Colonic mucosa (tissue), 4 donors: ENCODE measurements at places on chromosomes 6 and 20.

GRCh38 chr6:38432479-38432878 is 207.2 kb downstream of the BTBD9 start:
- no peak for DNase-seq

GRCh38 chr6:148423133-148423532 is 80.5 kb downstream of the SASH1 start:
- no peak for DNase-seq

- DNase-seq: no peak
Observed at GRCh38 chr6:95998133-95998532, 17.6 kb upstream of the FUT9 start.

DNA sequence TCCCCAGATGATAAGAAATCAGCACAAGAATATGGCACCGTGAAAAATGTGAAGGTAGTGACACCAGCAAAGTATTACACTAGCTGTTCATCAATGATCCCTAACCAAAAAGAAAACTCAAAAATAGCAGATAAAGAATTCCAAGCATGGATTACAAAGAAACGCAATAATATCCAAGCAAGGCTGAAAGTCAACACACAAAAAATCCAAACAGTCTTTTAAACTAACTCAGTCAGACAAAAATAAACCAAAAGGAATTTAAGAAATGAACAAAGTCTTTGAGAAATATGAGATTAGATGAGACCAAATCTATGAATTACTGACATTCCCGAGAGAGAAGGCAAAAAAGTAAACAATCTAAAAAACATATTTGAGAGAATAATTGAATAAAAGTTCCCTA is 976.1 kb upstream of the MAP3K7 start:
- DNase-seq: no peak

- DNase-seq: no peak
Observed at GRCh38 chr6:56477241-56477640, 165.4 kb downstream of the DST start.

DNA sequence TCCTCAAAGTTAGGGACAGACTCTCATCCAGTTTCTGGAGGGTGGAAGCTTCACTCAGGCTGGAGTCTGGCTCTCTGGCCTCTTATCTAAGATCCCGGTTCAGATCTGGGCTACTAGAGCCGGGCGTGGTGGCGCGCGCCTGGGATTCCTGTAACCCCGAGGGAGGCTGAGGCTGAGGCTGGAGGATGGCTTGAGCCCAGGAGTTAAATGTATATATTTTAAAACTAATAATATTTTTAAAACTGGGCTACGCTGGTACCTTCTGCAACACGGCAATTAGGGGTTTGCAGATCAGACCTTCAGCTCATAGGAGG is 710 bp upstream of the ZNF343 start:
- no peak for DNase-seq

- no peak for DNase-seq
Observed at GRCh38 chr6:42969934-42970333, 9.0 kb downstream of the PEX6 start.

DNA sequence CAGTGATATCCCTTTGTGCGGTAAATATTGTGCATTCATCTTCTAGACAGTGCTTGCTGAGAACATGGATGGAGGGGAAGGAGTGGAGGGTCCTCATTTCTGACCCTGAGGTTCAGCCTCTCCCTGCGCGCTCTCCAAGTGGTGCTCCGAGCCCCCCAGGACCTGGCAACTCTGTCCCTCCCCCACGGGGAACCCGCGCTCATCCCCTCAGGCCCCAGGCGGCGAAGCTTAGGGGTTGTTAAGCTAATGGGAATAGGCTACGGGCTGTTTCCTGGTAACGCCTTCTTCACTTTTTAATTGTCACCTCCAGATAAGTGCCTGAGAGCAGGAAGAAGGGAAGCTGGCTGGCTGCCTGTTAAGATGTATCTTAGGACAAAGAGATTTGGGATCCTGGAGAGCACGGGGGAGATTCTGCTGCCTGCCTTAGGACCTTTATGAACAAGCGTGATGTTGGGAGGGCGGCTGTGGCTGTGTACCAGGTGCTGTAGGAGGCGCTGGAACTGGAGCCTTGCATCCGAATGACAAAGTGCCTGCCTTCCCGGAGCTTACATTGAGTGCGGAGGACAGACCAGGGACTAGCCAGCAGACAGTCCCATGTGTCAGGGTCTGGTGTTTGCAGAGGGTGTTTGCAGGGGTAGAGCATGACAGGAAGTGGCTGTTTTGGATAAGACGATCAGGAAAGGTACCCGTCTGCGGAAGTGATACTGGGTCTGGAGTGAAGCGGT is 11.7 kb downstream of the TSHZ2 start:
- no peak for DNase-seq

- DNase-seq: no peak
Observed at GRCh38 chr6:9576521-9576920, 838.4 kb downstream of the TFAP2A start.

DNA sequence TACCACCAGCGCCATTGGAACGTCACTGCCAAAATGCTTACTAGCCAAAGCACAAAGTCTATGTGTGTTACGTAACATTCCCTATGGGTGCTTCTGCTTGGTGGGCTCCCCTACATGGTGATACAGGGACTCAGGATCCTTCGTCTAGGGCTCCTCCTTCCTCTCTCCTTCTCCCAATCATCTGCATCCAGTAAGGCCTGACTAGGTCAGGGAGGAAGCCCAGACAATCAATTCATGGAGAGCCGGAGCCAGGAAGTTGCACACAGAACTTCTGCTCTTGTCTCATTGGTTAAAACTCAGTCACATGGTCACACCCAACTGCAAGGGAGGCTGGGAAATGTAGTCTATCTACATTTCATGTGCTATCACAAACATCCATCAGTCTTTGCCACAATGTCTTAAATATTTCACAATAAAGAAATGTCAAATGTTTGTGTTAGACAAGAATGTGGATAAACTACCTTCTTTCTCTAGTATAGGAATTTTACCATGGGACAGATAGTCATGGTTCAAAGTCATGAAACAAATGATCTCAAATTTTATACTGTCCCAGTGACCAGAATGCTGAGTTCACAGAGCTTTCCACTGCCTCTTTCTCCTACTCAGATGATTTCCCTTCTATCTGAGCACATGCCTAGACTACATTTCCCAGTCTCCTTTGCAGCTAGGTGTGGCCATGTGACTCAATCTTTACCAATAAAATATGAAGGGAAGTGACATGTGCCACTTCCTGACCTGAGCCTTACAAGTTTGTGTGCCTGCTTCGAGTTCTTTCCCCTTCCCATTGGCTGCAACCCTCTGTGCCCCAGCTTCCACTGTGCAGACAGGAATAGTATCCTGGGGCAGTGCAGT is 9.3 kb upstream of the KCNK15 start:
- DNase-seq: peak; percentile 67

GRCh38 chr6:13229205-13230085 is 98.9 kb downstream of the TBC1D7 start:
- no peak for DNase-seq

GRCh38 chr6:43284991-43285781 is 12.9 kb upstream of the SLC22A7 start:
- DNase-seq: no peak

DNA sequence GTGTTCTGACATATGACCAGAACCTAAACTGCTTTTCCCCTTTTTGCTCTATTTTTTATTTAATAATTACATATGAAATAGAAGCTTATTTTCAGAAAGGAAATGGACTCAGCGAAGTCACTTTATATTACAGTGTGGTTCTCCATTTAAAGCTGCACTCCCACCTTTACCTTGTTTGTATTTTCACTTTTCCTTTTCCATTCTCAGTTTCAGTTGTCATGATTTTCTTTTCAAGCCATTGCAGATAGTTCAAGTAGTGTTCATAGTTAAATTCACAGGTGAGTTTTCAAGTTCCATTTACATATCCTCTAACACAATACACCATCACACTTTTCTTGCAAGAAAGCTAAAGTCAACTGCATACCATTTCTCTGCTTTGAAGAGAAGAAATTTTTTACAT is 400.2 kb downstream of the HACE1 start:
- DNase-seq: no peak

- DNase-seq: no peak
Observed at GRCh38 chr20:45964006-45964400, 8.0 kb downstream of the ZNF335 start.

- DNase-seq: no peak
Observed at GRCh38 chr6:7785243-7786035, 59.5 kb downstream of the BMP6 start.

DNA sequence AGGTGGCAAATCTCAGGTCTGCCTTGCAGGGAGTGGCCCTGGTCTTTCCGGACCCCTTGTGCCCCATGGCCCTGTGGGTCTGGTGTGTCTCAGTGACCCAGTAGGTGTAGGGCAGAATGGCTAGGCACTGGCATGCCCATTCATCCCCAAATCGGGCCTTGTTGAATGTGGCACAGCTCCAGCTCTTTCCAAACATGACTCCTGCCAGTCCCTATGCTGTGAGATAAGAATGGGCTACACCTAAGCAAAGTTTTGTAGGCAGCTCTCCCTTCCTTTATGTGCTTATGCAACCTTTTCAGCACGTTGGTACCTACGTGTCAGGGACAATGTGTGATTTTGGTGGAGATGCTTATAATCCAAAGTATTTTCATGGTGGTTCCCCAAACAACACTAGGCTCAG is 33.9 kb downstream of the FOXO3 start:
- peak; percentile 52 for DNase-seq

GRCh38 chr20:19256085-19256484 is 43.6 kb downstream of the SLC24A3 start:
- no peak for DNase-seq

DNA sequence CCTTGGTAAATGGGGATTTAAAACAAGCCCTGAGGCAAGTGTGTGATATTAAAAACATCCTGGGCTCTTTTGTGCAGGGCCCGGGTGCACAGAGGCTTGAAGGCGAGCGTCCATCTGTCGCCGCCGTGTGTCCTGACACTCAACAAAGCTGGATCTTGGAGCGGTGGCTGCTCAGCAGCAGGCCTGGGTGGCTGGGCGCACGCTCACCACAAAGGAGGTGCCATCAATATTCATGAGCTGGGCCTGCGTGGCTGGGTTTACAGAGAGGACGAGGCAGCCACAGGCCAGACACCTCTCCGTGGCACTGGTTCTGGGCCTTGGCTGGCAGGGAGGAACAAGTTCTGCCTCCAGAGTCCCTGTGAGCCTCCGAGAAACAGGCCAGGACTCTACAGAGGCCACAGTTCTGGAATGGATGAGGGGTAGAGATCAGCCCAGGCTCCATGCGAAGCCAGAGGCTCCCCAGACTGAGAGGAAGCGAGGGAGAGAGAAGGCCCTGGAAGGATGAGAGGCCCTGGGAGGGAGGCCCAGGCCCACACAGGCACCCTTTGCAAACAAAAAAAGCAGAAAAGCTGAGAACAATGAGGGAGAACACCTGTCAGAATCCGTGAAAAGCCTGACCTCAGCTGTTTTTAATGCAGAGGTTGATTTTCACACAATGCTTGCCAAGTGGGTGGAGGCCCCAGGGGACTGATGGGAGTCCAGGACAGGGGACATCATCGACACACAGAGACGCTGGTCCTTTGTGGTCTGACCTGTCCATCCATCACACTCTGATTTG is 21.9 kb downstream of the BHLHE23 start:
- DNase-seq: no peak

- DNase-seq: no peak
Observed at GRCh38 chr6:134183844-134184243, 131.4 kb upstream of the SLC2A12 start.

GRCh38 chr6:85416049-85416448 is 33.8 kb upstream of the NT5E start:
- DNase-seq: no peak

DNA sequence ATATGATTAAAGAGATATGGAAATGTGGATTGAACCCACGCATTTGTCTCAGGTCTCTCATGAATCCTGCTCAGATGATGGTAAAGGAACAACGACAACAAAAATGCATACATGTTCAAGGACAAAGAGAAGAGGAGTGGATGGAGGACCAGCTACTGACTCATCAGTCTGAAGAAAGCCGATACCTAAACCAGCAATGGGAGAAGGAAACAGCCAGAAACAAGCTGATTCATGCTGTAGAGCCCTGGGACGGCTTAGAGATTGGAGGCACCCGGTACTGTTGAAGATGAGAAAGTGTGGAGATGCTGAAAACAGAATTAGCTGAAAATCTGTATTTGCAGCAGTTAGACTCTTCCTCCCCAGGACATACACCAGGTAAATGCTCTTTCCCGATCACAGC is 14.4 kb upstream of the RIPPLY2 start:
- DNase-seq: no peak

DNA sequence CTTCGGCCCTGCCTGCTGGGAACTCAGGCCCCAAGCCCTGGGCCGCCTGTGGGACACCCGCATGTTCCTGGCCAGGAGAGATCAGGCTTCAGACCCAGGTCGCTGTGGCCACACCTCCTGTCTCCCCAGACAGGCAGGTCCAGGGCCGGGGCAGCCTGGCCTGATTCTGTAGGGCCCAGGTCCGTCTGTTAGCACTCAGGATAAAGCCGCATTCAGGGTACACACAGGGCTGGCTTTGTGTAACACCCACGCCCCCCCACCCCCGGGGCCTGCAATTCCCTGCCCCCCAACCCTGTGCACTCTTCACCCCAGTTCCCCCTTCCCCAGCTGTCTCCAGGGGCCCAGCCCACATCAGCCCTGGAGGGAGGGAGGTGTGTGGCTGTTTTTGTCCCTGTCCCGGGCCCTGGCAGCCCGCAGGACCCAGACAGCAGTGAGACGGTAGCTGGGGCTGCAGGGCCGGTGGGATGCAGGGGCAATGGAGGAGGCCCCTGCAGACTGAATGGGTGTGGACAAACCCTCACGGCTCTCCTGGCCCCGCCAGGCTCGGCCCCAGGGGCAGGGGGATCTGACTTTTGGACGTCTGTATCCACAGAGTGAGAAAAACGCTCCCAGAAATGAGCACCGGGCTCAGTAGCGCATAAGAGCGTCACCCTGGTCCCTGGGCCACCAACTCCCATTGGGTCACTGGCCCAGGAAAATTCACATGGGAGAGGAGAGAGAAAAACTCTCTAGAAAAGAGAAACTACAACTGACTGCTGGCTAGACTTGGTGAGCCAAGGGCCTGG is 42.4 kb upstream of the ZBP1 start:
- peak; percentile 12 for DNase-seq
